ENCODE measurements at places on chromosomes 6 and 20.

GRCh38 chr6:125008261-125008703 is 46.0 kb downstream of the RNF217 start:
- no peak overlapping the region for H3K27ac ChIP-seq
- no peaks in the 10 kb centered on the region for H3K4me1 ChIP-seq

GRCh38 chr6:124986164-124986563 is 23.9 kb downstream of the RNF217 start:
- no peaks in the 10 kb centered on the region for H3K4me1 ChIP-seq
- H3K27me3 ChIP-seq = no peaks in the 10 kb centered on the region
- H3K27ac ChIP-seq = no peak overlapping the region
- DNase-seq = no peak
- H3K4me3 ChIP-seq = no peak overlapping the region

DNA sequence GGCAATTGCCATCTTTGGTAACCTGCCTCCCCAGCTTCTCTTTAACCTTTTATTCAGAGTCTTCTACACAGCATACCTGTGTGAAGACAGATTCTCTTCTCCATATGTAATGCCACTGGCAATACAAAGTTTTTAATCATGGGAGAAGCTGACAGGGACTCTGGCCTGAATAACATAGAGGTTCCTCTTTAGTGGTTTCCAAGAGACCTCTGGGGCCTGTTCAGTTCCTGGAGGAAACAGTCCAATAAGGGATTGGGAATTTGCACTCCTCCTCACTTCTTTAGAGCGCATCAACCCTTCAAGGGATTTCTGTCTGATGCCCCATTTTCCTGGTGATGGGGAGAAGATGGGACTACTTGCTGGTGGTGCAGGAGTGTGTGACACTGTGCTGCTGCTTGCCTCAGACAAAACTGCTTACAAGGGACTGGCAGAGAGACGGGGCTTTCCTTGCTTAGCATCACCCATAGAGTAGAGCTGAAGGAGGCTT is 1.4 kb downstream of the RIMS1 start:
- no peak for DNase-seq
- H3K4me1 ChIP-seq = no peaks in the 10 kb centered on the region
- no peak overlapping the region for H3K4me3 ChIP-seq
- no peaks in the 10 kb centered on the region for H3K27me3 ChIP-seq
- H3K27ac ChIP-seq = no peak overlapping the region

- H3K36me3 ChIP-seq = no peaks in the 10 kb centered on the region
- DNase-seq = no peak
- H3K27me3 ChIP-seq = no peaks in the 10 kb centered on the region
- H3K4me3 ChIP-seq = peak overlapping the region; percentile 65
- peak overlapping the region; percentile 95 for H3K27ac ChIP-seq
Observed at GRCh38 chr6:26312096-26312463, 52.9 kb upstream of the BTN3A2 start.

DNA sequence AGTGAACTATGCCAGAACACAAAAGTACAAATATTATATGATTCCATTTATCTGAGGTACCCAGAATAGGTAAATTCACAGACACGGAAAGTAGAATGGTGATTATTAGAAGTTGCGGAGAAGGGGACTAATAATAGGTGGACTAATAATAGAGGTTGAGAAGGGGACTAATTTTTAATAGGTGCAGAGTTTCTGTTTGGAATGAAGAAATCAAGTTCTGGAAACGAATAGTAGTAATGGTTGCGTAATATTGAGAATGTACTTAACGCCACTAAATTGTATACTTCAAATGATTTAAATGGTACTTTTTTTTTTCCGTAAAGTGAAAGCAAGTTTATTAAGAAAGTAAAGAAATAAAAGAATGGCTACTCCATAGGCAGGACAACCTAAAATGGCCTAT is 33.2 kb downstream of the B4GALT5 start:
- H3K27ac ChIP-seq = no peak overlapping the region
- H3K4me1 ChIP-seq = peaks cover 87% of the 10 kb centered on the region
- H3K36me3 ChIP-seq = no peaks in the 10 kb centered on the region
- H3K4me3 ChIP-seq = no peak overlapping the region
- H3K27me3 ChIP-seq = no peaks in the 10 kb centered on the region

- H3K4me1 ChIP-seq = peaks cover 17% of the 10 kb centered on the region
- DNase-seq = no peak
- no peaks in the 10 kb centered on the region for H3K27me3 ChIP-seq
Observed at GRCh38 chr6:139429580-139430145, 55.2 kb upstream of the CITED2 start.

DNA sequence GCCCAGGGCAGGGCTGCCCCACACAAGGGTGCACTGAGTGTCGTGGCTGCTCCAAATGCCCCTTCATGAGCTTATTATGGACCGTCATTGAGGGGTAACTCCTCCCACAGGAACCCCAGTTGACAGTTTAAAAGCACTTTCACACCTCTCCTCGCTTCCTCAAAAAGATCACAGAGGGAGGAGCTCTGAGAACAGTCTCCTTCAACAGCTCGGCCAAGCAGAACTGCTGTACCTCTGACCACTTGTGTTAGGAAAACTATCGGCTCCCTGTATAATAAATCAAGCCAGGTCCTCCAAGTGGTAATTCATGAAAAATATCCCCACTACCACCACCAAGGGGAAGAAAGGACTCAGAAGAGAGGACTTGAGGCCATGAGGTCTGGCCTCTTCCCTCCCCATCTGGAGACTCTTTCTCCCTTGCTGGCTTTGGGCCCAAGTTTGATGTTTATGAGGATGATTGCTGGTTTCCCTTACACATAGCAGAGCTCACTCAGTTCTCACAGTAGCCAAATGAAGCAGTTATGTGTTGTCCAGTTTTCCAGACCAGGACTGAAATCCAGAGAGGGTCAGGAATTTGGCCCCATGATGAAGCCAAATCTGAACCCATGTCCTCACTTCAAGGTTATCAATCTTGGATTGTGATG is 8.7 kb downstream of the SNX21 start:
- H3K4me1 ChIP-seq = no peaks in the 10 kb centered on the region
- no peak for DNase-seq
- no peak overlapping the region for H3K27ac ChIP-seq
- no peaks in the 10 kb centered on the region for H3K27me3 ChIP-seq
- peaks cover 7% of the 10 kb centered on the region for H3K36me3 ChIP-seq
- no peak overlapping the region for H3K4me3 ChIP-seq

DNA sequence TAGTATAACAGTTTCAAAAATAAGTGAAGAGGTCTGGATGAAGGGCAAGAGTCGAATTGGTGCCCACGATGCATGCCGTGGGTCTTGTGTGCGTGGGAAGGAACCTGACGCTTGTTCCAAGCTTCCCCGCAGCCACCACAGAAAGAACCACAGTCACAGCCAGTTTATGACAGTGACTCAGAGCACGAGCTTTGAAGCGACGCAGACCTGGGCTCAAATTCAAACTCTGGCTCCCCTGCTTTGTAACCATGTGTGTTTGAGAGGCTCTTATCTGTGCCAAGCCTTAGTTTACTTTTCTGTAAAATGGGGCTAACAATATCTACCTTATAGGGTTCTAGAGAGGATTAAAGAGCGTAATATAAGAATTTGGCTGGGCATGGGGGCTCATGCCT is 65.5 kb downstream of the SYNJ2 start:
- H3K4me1 ChIP-seq = peaks cover 51% of the 10 kb centered on the region
- no peaks in the 10 kb centered on the region for H3K27me3 ChIP-seq
- no peak overlapping the region for H3K4me3 ChIP-seq
- DNase-seq = no peak
- peaks cover 1% of the 10 kb centered on the region for H3K36me3 ChIP-seq
- H3K27ac ChIP-seq = no peak overlapping the region

DNA sequence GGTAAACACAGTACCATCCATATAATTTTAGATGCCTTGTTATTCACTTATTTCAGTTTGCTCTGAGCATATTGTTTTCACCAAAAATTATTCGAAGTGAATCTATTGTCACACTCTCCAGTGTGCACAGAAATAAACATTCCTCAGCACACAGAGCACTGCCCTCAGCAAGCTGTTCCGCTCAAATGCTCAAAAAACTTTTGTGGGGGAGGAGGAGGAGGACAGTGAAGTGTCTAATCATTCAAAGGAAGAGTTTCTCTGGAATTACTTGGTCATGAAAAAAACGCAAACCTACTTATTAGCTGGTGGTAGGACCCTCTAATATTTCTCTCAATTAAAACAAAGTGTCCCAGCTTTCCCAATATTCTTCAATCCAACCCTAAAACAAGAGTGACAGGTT is 88.3 kb downstream of the DTNBP1 start:
- H3K27ac ChIP-seq = no peak overlapping the region
- H3K27me3 ChIP-seq = no peaks in the 10 kb centered on the region
- H3K4me1 ChIP-seq = no peaks in the 10 kb centered on the region
- H3K36me3 ChIP-seq = no peaks in the 10 kb centered on the region

DNA sequence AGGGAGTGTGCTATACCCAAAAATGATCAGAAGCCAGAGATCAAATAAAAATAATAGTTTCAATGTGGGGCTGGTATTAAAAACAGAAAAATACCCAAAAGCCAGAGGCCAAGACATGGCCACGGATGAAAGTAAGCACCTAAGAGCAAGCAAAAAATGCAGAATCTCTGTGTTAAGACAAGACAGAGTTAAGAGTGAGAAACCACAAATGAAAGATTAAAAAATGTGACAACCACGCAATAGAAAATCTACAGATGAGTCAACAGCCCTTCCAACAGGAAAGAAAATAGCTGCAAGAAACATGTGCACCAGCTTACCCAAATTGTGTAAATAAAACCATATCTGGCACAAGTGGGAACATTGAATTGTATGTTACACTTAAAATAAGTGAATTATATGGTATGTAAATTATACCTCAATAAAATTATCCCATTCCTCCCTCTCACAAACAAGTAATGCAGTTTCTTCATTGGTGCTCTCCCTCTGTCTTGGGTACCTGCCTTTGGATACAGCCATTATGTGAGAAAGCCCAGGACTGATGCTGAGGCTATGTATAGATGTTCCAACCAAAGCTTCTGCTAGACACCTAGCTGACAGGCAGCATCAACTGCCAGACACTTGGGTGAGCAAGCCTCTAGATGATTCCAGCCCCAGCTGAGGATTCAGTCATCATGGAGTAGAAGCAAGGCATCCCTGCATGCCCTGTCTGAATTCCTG is 55.3 kb upstream of the UFL1 start:
- no peak overlapping the region for H3K27ac ChIP-seq
- no peaks in the 10 kb centered on the region for H3K27me3 ChIP-seq
- no peaks in the 10 kb centered on the region for H3K36me3 ChIP-seq
- no peak for DNase-seq
- H3K4me3 ChIP-seq = no peak overlapping the region

DNA sequence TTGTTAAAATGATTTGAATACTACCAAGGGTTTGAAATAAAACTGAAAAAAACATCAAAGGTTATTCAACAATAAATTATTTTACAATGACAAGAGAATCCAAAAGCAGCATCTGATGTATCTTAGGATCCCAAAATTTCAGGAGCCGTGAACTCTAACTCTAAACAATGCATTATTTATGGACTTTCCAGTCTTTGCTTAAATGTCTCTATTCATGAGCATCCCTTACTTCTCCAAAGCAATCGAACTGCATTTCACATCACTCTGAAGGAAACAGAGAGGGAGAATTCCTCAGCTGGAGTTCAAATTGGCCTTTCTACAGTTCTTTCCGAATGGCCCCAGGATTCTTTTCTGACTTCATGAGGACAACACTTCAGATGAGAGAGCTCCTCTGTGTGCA is 229.1 kb downstream of the CBLN4 start:
- DNase-seq = no peak
- H3K27ac ChIP-seq = no peak overlapping the region
- no peak overlapping the region for H3K4me3 ChIP-seq
- no peaks in the 10 kb centered on the region for H3K27me3 ChIP-seq
- H3K4me1 ChIP-seq = no peaks in the 10 kb centered on the region
- H3K36me3 ChIP-seq = no peaks in the 10 kb centered on the region

DNA sequence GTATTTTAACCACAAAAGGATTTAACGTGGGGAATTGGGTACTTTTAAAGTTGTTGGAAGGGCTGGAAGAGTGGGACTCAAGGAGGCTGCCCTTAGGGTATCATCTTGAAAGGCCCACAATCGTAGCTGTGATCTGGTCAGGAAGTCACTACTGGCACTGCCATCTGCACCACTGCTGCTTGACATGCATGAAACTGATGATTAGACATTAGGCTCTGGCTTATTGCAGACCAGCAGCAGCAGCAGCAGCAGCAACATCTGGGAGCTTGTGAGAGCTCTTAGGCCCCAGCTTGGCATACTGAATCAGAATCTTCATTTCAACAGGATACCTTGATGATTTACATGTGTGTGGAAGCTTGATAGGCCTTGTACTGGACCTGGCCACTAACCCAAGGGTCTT is 68.6 kb downstream of the PHF20 start:
- no peak for DNase-seq
- H3K27me3 ChIP-seq = no peaks in the 10 kb centered on the region
- H3K36me3 ChIP-seq = peaks cover 5% of the 10 kb centered on the region
- H3K27ac ChIP-seq = no peak overlapping the region
- no peaks in the 10 kb centered on the region for H3K4me1 ChIP-seq

- no peaks in the 10 kb centered on the region for H3K36me3 ChIP-seq
- H3K4me1 ChIP-seq = no peaks in the 10 kb centered on the region
- H3K27ac ChIP-seq = no peak overlapping the region
- no peak overlapping the region for H3K4me3 ChIP-seq
Observed at GRCh38 chr20:47888351-47888750, 103.1 kb upstream of the SULF2 start.

GRCh38 chr6:2632368-2632767 is 118.4 kb downstream of the MYLK4 start:
- no peak overlapping the region for H3K27ac ChIP-seq
- no peak for DNase-seq
- H3K27me3 ChIP-seq = no peaks in the 10 kb centered on the region
- H3K36me3 ChIP-seq = no peaks in the 10 kb centered on the region

DNA sequence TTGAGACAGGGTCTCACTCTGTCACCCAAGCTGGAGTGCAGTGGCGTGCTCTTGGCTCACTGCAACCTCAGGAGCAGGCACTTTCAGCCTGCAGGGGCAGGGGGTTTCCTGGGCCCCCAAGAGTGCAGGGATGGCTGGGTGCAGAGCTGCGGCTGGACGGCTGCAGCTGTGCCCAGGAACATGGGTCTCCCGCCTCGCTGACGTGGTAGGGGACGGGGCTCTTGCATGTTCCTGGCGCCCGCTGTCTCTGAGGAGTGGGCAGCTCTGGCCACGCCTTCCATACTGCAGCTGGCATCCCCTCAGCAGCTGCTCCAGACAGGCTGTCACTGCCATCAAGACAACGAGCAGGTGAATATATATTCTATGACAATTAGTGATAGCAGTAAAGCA is 2.2 kb upstream of the DEK start:
- no peaks in the 10 kb centered on the region for H3K27me3 ChIP-seq
- no peak overlapping the region for H3K4me3 ChIP-seq
- peaks cover 10% of the 10 kb centered on the region for H3K4me1 ChIP-seq
- H3K36me3 ChIP-seq = no peaks in the 10 kb centered on the region
